Omental fat pad (tissue), 4 donors: ENCODE measurements at places on chromosomes 3 and 15. TPM values are rescaled to one million over a fixed set of nuclear protein-coding genes. Genes with fewer than 3 reads are reported as not detected.

DNA sequence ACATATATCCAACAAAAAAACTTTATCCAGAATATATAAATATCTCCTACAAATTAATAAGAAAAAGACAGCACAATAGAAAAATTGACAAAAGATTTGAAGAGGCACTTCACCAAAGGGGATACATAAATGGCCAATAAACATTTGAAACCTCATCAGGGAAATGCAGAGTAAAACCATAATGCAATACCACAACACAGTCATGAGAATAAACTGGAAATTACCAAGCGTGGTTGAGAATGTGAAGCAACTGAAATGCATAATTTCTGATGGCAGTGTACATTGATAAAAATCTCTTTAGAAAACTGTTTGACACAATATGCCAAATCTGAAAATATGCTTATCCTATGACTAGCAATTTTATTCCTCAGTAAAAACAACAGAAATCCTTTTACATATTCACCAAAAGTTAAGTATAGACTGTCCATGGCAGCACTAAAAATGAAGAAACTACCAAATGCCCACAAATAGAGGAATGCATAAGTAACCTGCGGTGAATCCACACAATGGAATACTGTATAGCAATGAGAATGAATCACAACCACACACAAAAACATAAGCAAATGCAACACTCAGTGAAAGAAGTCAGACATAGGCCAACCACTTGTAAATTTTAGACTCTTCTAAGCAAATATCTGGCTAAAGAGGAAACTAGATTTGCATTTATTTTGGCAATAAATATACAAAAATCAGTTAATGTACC, 7.9 kb downstream of the LYZL4 start:
- DNase-seq = no peak

Gene MEIS2
- 28.3 TPM for total RNA-seq

Gene OR4F15
- not detected for total RNA-seq

DNA sequence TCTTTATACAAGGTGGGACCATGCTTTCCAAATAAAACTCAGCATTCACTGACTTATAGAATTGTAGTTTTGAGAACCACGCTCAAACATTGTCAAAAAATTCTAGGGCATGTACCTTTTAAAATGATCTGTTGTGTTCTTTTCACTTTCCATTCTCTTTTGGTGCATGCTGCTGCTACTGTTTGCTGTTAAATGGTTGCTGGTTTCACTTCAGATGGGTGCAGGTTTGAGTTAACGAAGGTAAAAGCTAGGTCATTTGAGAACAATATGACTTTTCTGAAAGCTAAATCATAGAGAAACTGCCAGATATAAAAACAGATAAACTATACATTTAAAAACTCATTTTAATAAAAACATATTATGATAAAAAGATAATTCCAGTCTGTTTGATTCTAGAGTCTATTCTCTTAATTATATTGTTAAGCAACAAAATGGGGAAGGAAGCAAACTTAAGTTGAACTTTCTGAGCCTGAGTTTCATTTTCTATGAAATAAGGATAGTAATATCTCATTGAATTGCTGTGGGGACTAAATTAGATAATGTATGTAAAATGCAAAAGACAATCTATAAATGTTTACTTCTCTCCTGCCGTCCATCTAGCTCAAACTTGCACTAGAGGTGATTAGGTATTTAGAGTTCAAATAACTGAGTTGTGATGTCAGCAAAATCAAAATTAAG, 82.4 kb downstream of the OXSM start:
- DNase-seq = no peak

Gene LTF
- 9.1 TPM for total RNA-seq

GRCh38 chr3:100759159-100759558, 49.9 kb downstream of the TFG start:
- no peak for DNase-seq

DNA sequence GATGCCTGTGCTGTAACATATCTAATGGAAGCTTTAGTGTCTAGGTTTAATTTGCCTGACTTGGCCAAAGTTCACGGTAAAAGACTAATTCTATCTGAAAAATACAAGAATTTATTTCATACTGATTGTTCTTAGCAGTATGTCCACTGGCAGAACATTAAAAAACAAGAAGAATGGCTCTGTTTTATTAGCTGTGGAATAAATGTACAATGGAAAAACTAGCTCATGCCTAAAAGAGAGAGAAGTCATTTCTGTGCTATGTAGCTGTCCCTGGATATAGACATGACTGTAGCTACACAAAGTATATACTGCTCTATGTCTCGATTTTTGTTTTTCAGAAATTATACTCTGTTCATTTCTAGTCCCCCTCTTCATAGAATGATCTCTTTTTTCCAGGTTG, 13.9 kb upstream of the VGLL3 start:
- DNase-seq = no peak

Gene MGLL
- total RNA-seq = 129 TPM

Gene CHRM5
- not detected for total RNA-seq

- no peak for DNase-seq
These were observed 55.5 kb upstream of the PLXNA1 start for GRCh38 chr3:126927401-126927750.

DNA sequence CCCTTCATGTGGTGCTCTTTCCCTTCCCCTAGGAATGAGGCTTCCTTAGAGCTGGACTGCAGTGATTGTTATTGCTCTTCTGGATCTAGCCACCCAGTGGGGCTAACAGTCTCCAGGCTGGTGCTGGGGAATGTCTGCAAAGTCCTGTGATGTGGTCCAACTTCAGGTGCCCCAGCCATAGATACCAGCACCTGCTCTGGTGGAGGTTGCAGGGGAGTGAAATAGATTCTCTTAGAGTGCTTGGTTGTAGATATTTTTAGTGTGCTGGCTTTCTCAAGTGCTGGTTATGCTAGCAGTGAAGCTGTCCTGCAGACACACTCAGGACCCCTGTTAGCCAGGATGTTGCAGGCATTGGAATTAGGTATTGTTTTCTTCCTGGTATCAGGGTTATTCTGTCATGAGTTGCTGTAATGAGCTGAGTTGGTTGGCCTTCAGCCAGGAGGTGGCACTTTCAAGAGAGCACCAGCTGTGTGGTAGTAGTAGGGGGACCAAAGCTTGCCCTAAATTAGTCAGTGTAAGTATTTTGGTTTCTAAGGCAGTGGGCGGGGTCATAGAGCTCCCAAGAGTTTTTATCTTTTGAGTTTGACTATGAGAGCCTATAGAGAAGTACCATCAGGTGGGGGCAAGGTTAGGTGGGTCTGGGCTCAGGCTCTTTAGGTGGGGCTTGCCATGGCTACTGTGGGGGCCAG, 317.5 kb upstream of the SGO1 start:
- no peak for DNase-seq

GRCh38 chr3:16302082-16302631, 37.1 kb downstream of the OXNAD1 start:
- DNase-seq = no peak

Gene ABHD14A
- total RNA-seq = 28.1 TPM
